ENCODE measurements at places on chromosomes 6 and 20. TPM values are rescaled to one million over a fixed set of nuclear protein-coding genes. Genes with fewer than 3 reads are reported as not detected.

Gene PRKN
- total RNA-seq = 0.26 TPM

Gene PKIB
- 0.62 TPM for total RNA-seq

Gene FOXC1
- not detected for total RNA-seq

Gene SLC26A8
- total RNA-seq = 0.06 TPM

Gene C6orf15
- total RNA-seq = not detected

Gene THEMIS
- 48.3 TPM for total RNA-seq

Gene BTN1A1
- 0.14 TPM for total RNA-seq

Gene CDH26
- total RNA-seq = 0.52 TPM

Gene HLA-DOB
- total RNA-seq = 1.9 TPM

Gene FNDC1
- 0.04 TPM for total RNA-seq

Gene SEMG1
- not detected for total RNA-seq

Data from activated naive CD8-positive, alpha-beta T cell treated with anti-CD3 and anti-CD28 coated beads for 36 hours (primary cell).